ENCODE measurements at places on chromosomes 6 and 20. TPM values are rescaled to one million over a fixed set of nuclear protein-coding genes. Genes with fewer than 3 reads are reported as not detected.

GJA10 gene
- total RNA-seq: not detected

CCN2 gene
- total RNA-seq: 42.3 TPM

ERVFRD-1 gene
- total RNA-seq: not detected

STMND1 gene
- total RNA-seq: not detected
